Vagina (tissue), 2 donors: ENCODE measurements at places on chromosomes 5 and 9.

DNA sequence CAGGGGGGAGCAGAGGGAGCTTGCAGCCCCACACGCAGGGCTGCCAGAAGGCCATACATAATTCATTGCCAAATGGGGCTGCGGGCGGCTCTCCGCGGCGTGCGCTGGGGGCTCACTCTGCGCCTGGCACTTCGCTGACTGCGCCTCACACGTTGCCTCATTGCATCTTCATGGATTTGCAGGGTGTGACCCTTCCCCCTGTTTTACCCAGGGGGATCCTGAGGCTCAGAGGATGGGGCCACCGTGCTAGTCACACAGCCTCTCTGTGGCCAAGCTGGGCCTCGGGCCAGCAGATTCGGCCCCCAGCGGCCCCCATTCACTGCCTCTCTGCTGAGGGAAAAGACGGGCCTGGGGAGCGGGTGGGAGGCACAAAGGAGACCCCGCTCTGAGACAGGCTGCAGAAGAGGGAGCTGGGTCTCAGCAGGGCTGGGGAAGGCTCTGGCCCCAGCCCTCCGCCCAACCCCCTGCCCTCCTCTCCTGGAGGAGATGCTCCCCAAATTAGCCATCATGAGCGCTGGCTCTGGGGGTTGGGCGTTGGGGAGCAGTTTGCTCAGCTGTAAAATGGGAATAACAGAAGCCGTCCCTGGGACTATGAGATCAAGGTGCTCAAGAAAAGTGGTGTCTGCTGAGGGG lies 115.5 kb downstream of the C9orf50 start:
- no peak overlapping the region for H3K27ac ChIP-seq
- no peak for DNase-seq
- H3K36me3 ChIP-seq = peaks cover 5% of the 10 kb centered on the region
- H3K4me1 ChIP-seq = peaks cover 34% of the 10 kb centered on the region
- no peak overlapping the region for H3K4me3 ChIP-seq
- no peaks in the 10 kb centered on the region for H3K27me3 ChIP-seq

GRCh38 chr9:76425677-76426453 lies 31.6 kb upstream of the RFK start:
- H3K4me1 ChIP-seq = no peaks in the 10 kb centered on the region
- H3K36me3 ChIP-seq = no peaks in the 10 kb centered on the region
- H3K27me3 ChIP-seq = no peaks in the 10 kb centered on the region
- no peak overlapping the region for H3K27ac ChIP-seq
- DNase-seq = no peak
- H3K4me3 ChIP-seq = no peak overlapping the region

- H3K27me3 ChIP-seq = no peaks in the 10 kb centered on the region
- DNase-seq = no peak
- no peaks in the 10 kb centered on the region for H3K36me3 ChIP-seq
- H3K27ac ChIP-seq = peak overlapping the region; percentile 84
These were observed 1.8 kb downstream of the PTGER4 start for GRCh38 chr5:40681363-40682153.

GRCh38 chr5:619444-619843 lies 7.3 kb downstream of the CEP72 start:
- H3K27ac ChIP-seq = no peak overlapping the region
- H3K36me3 ChIP-seq = peaks cover 31% of the 10 kb centered on the region
- DNase-seq = no peak
- H3K27me3 ChIP-seq = no peaks in the 10 kb centered on the region

DNA sequence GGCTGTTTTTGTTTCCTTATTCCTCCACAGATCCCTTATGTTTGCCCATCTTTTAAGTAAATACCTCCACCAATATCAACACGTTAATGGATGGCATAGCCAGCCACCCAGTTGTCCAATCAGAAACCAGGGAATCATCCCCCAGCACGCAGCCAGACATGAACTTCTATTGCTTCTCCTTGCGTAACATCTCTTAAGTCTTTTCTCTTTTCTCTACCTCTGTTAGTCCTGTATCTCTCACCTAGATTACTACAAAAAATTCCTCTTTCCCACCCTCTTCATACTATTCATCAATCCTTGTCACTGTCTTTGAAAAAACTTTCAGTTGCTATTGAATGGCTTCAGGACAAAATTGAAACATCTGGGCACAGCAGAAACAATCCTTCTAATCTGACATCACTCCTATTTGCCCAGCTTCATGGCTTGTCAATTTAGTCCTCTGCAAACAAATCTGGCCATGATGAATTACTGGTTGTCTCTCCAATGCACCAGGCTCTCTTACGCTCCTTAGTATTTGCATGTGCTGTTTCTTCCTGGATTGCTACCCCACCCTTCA lies 349.3 kb downstream of the RAB3C start:
- no peak for DNase-seq
- H3K4me3 ChIP-seq = no peak overlapping the region

- no peak overlapping the region for H3K27ac ChIP-seq
- H3K4me3 ChIP-seq = no peak overlapping the region
- no peaks in the 10 kb centered on the region for H3K36me3 ChIP-seq
- H3K4me1 ChIP-seq = peaks cover 21% of the 10 kb centered on the region
- no peaks in the 10 kb centered on the region for H3K27me3 ChIP-seq
These were observed 9.7 kb downstream of the PTGER4 start for GRCh38 chr5:40689438-40689837.

DNA sequence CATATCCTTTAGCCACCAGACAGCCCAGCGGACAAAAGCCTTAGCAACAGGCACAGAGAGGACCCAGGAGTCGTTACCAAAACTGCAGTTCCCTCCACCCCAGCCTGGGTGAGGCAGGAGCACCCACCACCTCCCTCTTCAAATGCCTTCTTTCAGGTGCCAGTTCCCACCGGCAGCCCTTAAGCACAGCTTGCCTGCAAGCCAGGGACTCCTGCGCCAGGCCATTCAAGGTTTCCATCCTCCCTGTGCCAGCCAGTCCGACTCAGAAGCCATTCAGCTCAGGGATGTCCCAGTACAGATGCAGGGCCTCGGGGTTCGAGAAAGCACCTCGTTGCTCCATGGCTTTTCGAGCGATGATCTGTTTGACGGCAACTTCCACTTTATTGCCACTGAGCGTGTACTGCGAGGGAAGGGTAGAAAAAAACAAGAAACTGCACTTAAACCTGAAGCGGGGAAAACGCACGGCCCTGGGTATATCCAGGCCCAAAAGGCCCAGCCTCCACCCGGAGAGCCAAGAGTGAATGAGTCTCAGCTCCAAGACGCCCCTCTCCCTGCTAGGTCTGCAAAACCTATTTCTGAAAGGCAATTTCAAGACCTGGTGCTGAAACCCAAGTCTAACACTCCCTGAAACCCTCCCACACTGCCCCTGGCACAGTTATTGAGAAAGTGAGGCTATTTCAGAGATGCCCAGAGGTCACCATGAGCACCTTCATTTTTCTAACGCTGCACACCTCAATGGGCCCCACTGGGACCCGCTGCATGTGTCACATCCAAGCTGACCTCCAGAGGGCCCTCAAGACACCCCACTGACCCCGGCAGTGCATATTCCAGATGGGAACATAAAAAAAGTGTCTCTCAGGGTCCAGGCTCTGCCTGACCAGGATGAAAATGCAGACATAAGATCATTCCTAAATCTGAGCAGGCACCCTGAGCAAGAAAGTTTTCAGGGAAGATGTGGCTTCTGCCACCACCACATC lies 36.8 kb upstream of the ZNF354A start:
- no peak overlapping the region for H3K27ac ChIP-seq
- no peaks in the 10 kb centered on the region for H3K36me3 ChIP-seq
- H3K27me3 ChIP-seq = no peaks in the 10 kb centered on the region

DNA sequence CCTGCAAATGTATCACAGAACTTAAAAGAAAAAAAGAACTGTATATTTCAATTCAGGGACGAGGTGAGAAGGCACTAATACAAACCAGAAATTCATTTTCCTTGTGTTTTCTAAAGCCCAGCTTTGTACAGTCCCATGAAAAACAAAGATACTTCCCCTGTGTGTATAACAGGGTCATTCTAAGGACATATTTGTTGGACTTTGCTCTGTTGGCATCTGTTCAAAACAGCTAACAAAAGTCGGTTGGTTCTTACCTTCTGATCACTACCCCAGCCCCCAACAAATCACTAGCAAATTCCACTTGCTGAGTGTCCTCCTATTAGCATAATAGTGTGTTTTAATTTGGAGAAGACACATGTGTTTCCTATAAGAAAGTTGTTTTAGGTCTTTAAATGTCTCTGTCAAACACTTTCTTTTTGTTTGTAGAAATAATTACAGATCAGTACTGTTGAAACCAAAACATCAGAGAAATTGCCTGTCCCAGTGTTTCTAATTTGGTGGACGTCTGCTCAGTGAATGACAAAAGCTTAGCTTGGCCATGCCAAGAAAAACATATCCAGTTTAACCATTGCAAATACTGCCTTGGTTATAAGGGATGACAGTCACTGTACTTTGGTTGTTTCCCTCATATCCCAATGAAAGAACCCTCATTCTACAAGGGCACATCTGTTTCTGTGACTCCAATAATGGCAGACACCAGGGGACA lies 480.5 kb downstream of the EBF1 start:
- no peak overlapping the region for H3K4me3 ChIP-seq
- no peaks in the 10 kb centered on the region for H3K27me3 ChIP-seq

DNA sequence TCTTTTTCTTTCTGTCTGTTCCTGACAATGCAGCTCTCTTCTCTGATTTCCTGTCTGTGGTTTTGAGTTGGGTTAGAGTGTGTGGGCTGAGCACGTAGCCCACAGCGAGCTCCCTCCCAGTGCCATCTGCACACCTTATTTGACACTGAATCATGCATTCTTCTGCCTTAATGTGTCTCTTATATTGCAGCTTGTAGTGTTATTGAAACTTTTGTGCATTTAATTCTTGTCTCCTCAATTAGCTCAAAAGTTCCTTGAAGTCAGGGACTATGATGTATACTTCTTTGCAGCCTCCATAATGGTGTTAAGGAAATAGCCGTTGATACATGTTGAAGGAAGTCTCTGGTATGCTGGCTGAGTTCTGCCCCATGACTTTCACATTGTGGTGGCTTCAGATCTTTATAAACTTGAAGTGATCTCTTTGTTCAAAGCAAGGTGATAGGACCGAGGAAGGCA lies 576.2 kb upstream of the CLINT1 start:
- no peak for DNase-seq
- no peaks in the 10 kb centered on the region for H3K27me3 ChIP-seq

DNA sequence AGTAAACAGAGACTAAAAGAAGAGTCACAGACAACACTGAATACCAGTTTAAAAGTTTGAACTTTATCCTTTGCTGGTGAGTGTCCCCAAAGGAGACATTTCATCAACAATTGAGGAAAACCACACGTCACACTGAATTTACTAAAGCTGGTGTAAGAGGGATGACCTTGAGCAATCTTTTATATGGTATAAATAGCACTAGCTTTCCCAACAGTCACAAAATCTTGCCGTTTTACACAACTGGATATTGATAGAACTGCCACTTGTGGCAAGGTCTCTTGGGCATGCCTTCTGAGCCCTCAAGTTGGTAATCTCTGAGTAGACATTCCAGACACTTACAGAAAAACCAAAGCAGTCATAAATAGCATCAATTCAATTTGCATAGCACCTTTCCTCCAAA lies 311.5 kb upstream of the TARS1 start:
- no peak overlapping the region for H3K27ac ChIP-seq
- no peak overlapping the region for H3K4me3 ChIP-seq
- no peaks in the 10 kb centered on the region for H3K4me1 ChIP-seq
- H3K36me3 ChIP-seq = no peaks in the 10 kb centered on the region

- H3K27ac ChIP-seq = peak overlapping the region; percentile 94
- peak overlapping the region; percentile 75 for H3K4me3 ChIP-seq
- no peak for DNase-seq
- peaks cover 10% of the 10 kb centered on the region for H3K36me3 ChIP-seq
These were observed 610 bp downstream of the PSIP1 start for GRCh38 chr9:15509931-15510788.

DNA sequence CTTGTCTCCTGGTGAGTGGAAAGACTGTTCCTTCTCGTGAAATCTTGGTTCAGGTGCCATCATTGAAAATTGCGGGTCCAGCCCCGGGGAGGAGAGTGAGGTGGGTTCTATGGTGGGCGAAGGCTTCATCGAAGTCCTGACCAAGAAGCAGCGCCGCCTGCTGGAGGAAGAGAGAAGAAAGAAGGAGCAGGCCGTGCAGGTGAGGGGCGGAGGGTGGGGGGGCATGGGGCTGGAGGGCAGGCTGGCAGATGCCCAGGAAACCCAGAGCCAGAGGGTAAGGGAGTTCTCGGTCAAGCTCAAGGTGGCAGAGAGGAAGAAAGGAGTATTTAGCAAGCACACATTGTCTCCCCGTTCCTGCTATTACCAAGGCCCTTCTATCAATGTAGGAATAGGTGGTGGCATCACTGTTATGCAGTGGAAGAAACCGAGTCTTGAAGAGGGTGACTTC lies 24.3 kb upstream of the POMT1 start:
- peaks cover 93% of the 10 kb centered on the region for H3K36me3 ChIP-seq
- H3K27ac ChIP-seq = no peak overlapping the region
- DNase-seq = no peak
- H3K4me3 ChIP-seq = no peak overlapping the region
- no peaks in the 10 kb centered on the region for H3K27me3 ChIP-seq

DNA sequence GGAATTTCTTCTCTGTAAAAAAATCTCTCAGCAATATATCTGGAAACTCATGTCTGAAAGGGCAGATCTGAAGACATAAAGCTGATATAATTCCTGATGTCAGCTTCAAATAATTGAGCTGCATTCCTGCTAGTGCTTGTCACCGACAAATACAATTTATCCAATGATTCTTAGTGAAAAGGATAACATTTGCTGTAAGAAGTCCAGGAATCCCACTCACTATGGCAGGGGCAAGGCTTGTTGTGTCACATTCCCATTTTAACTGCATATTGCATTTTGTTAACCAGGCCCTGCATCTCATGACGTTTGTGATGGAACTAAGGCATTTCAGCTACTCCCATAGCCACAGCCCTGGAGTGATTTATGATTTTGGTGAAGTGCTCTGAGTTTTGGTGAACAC lies 160.1 kb upstream of the DAB2 start:
- no peak overlapping the region for H3K4me3 ChIP-seq
- no peaks in the 10 kb centered on the region for H3K36me3 ChIP-seq
- no peak for DNase-seq
- H3K4me1 ChIP-seq = peaks cover 8% of the 10 kb centered on the region
- H3K27ac ChIP-seq = no peak overlapping the region

GRCh38 chr5:124973661-124974060 lies 227.2 kb upstream of the ZNF608 start:
- no peaks in the 10 kb centered on the region for H3K4me1 ChIP-seq
- no peak for DNase-seq
- no peak overlapping the region for H3K4me3 ChIP-seq
- no peaks in the 10 kb centered on the region for H3K27me3 ChIP-seq

GRCh38 chr9:126223798-126224531 lies 102.7 kb upstream of the MVB12B start:
- peaks cover 7% of the 10 kb centered on the region for H3K27me3 ChIP-seq
- H3K27ac ChIP-seq = no peak overlapping the region
- peak; percentile 84 for DNase-seq
- H3K4me1 ChIP-seq = peaks cover 5% of the 10 kb centered on the region

GRCh38 chr9:34442770-34443169 lies 15.6 kb downstream of the FAM219A start:
- H3K4me3 ChIP-seq = no peak overlapping the region
- H3K27me3 ChIP-seq = no peaks in the 10 kb centered on the region
- H3K4me1 ChIP-seq = peaks cover 11% of the 10 kb centered on the region
- no peak for DNase-seq
- H3K36me3 ChIP-seq = no peaks in the 10 kb centered on the region
